ENCODE measurements at places on chromosomes 3 and 15.

- no peak for DNase-seq
Observed at GRCh38 chr3:137202941-137203340, 245.2 kb downstream of the IL20RB start.

DNA sequence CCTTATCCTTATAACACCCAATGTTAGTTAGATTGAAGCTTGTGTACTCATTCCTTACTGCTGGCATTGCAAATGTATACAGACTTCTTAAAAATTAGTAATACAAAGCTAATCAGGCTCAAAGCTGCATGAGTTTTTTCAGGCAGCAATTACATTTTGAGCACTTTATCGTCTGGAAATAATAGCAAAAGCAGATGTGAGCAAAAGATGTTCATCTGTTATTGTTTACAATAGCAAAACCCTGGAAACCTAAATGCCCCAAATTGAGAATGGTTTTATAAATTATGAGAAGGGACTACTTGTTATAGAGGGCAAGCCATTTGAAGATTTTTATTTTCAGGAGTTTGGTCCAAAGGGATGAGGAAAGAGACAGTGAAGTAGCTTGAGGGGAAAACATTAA, 126.4 kb downstream of the GADL1 start:
- DNase-seq = no peak

DNA sequence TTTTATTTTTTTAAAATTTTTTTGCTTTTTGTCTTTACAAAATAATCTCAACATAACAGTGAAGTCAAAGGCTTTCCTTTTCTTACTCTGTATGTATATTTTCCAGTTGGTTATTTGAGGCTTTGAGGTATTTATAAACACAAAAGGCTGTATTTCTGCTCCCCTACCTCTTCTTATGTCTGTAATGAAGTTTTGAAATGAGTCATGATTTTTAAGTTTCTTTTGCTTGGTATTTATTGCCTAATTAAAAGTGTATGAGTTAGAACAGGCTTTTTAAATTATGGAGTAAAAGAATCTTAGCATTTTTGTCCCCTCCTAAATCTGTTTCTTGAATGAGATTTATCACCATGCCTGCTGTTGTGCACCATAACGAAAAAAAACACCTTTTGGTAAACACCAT, 66.0 kb downstream of the DCUN1D1 start:
- no peak for DNase-seq

DNA sequence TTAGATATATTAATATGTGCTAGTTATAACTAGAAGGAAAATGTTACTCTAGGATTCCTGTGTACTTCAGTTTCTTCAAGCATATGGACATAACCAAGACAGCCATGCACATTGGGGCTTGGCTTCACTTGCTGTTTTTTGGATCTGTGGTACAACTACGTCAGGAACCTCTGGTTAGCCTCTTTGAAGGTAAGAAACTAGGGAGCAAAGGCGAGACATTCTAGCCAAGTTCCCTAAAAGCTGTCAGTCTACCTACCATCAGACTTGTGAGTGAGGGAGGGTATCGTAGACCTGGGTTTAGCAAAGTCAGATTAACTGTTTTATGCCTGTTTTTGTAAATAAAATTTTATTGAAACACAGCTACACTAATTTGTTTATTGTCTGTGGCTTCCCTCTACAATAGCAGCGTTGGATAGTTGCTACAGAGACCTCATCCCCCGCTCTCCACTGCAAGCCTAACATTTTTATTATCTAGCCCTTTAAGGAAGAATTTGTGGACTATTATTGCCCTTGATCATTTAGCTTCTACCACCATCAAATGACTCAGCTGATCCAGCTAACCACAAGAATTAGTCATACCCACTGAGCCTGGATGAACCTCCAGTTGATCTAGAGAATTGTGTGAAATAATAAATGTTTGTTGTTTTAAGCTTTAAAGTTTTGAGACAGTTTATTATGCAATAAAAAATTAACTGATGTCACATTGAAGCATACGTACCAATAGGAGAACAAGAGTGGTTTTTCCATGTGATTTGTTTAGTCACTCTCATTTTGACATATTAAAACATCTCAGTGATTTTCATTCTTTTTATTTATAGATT, 58.1 kb downstream of the RSRC1 start:
- DNase-seq = peak; percentile 62

GRCh38 chr3:101803173-101803782, 24.3 kb downstream of the NXPE3 start:
- DNase-seq = no peak

GRCh38 chr3:79028916-79029315, 738.9 kb downstream of the ROBO1 start:
- DNase-seq = no peak

All from glomerular endothelial cell (primary cell).